B cell (primary cell): ENCODE measurements at places on chromosomes 7 and 10. TPM values are rescaled to one million over a fixed set of nuclear protein-coding genes. Genes with fewer than 3 reads are reported as not detected.
A peak's percentile ranks its signal among the peaks of the same experiment; 100 is the strongest.

The IRF5 gene
- 135 and 137 TPM in 2 replicates for total RNA-seq

The DOCK4 gene
- 4.1 and 5.3 TPM in 2 replicates for total RNA-seq

The AKR1E2 gene
- total RNA-seq = 0.42 TPM in 1 of 2 replicates, not detected in the other

The FAM24B gene
- 11.7 and 12.5 TPM in 2 replicates for total RNA-seq

The GJD4 gene
- not detected in 2 replicates for total RNA-seq

The SLC26A5 gene
- total RNA-seq = not detected in 2 replicates

The C1QL3 gene
- total RNA-seq = not detected in 2 replicates

DNA sequence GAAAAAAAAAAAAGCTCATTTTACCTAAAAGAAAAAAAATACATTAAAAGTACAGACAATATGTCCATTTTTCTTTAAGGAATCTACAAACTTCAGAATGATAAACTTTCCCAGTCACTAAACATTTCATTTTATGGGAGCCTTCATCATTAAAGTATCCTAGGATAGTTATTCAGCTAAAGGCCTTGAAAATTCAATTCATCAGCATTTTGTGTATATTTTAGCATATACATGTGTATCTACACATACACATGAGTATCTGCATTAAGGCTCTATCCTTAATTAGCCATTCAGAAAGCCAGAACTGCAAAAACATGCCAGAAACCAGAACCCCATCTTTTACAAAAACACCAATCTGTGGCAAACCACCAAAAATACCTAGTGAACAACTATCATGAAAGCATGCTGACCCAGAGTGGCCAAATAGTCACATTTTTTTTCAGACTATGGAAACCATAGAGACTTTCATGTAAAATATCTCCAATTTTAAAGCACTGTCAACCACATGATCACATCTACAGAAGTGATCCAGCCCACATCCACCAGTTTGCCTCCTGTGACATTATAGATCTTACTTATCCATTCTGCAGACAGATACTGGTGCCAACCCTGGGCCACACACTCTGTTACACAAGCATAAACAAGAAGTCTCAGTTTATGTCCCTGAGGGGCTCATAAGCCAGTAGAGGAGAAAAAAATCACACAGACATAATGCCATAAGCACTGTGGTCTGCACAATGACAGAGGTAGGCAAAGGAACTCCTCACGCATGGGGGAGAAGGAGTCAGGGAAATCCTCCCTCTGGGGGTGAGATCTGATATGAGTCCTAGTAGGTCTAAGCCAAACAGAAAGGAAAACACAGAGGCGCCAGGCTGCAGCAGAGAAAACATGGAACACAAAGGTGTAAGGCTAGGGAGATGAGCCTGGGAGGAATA lies 79.2 kb downstream of the SRPK2 start:
- H3K36me3 ChIP-seq = no peaks in the 10 kb centered on the region
- peaks cover 19% of the 10 kb centered on the region for H3K4me1 ChIP-seq
- H3K27ac ChIP-seq = no peak overlapping the region
- H3K4me3 ChIP-seq = no peak overlapping the region
- no peak for DNase-seq

- no peaks in the 10 kb centered on the region for H3K36me3 ChIP-seq
- no peaks in the 10 kb centered on the region for H3K27me3 ChIP-seq
- H3K27ac ChIP-seq = no peak overlapping the region
- no peaks in the 10 kb centered on the region for H3K4me1 ChIP-seq
- H3K4me3 ChIP-seq = no peak overlapping the region
Observed at GRCh38 chr10:64086083-64086767, 565.0 kb downstream of the REEP3 start.

DNA sequence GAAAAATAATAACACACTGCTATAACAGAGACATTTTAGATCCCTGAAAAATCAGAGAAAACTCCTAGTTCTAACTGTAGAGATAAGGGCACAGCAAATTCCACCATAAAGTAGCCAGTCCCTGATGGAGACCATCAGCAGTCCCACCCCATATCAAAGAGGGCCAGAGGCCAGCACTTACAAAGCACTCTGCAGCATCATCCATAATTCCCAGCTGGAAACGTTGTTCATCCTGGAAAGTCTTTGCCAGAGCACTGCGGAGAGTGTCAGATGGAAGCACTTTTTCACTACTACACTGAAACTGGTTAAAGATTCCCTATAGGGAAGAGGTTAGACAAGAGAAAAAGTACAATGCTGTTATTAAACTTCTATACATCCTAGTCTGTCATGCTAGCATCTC lies 45.8 kb downstream of the USP54 start:
- H3K4me1 ChIP-seq = no peaks in the 10 kb centered on the region
- DNase-seq = no peak
- no peaks in the 10 kb centered on the region for H3K36me3 ChIP-seq
- no peak overlapping the region for H3K27ac ChIP-seq
- H3K27me3 ChIP-seq = no peaks in the 10 kb centered on the region

DNA sequence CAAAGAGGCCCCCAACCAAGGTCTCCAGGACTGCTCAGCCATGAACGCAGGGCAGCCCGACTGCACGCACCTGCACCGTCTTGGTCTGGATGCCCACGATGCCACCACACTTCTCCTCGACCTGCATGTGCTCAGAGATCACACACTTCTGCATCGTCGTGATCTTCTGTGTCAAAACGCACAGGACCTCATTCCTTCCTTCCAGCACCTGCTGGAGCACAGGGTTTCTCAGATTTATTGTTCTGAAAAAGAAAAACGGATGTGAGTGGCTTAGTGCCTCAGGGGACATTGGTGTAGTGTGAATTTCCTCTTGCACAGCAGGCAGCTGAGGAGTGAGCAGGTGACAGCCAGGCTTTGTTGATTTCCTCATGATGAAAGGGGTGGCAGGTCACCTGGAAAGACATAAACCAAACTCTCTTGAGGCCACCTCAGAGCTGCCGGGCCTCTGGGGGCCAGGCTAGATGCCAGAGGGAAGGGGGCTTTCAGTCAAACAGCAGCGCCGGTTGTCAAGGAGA lies 38.2 kb downstream of the GSDME start:
- H3K4me1 ChIP-seq = peaks cover 54% of the 10 kb centered on the region
- H3K27me3 ChIP-seq = no peaks in the 10 kb centered on the region
- peak; percentile 86 for DNase-seq
- peak overlapping the region; percentile 61 for H3K27ac ChIP-seq
- H3K36me3 ChIP-seq = no peaks in the 10 kb centered on the region

DNA sequence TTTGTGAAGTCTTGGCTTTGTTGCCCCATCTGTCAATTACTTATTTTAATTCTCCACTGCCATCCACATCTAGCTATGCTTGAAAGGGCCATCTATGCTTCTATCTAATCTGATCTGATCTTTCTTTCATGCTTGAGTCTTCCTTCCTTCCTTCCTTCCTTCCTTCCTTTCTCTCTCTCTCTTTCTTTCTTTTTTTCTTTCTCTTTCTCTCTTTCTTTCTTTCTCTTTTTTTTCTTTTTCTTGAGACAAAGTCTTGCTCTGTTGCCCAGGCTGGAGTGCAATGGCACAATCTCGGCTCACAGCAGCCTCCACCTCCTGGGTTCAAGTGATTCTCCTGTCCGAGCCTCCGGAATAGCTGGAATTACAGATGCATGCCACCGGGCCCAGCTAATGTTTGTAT lies 11.3 kb downstream of the TFR2 start:
- DNase-seq = no peak
- peaks cover 18% of the 10 kb centered on the region for H3K4me1 ChIP-seq
- H3K36me3 ChIP-seq = no peaks in the 10 kb centered on the region
- no peak overlapping the region for H3K27ac ChIP-seq
- H3K27me3 ChIP-seq = no peaks in the 10 kb centered on the region

DNA sequence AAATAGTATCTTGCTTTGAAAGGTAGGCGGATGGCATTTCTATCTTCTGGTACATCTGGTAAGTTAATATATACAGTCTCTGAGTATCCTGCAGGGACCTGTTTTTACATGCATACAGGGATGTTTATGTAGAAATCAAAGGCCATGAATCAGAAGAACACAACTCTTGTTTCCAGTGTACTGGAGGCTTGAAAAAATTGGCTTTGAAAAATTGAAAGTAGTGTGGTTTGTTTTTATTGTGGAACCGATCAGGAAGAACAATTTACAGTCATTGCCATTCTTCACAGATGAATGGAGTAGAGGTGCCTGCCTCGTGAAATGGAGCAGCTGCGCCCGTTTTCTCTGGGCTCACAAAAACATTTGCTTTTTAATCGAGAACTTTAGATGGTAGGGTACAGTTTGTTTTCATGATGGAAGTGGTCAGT lies 54.0 kb upstream of the RPA3 start:
- H3K27ac ChIP-seq = peak overlapping the region; percentile 76
- H3K36me3 ChIP-seq = no peaks in the 10 kb centered on the region
- peaks cover 30% of the 10 kb centered on the region for H3K4me1 ChIP-seq
- peak; percentile 59 for DNase-seq
- H3K27me3 ChIP-seq = no peaks in the 10 kb centered on the region
- H3K4me3 ChIP-seq = peak overlapping the region; percentile 60

DNA sequence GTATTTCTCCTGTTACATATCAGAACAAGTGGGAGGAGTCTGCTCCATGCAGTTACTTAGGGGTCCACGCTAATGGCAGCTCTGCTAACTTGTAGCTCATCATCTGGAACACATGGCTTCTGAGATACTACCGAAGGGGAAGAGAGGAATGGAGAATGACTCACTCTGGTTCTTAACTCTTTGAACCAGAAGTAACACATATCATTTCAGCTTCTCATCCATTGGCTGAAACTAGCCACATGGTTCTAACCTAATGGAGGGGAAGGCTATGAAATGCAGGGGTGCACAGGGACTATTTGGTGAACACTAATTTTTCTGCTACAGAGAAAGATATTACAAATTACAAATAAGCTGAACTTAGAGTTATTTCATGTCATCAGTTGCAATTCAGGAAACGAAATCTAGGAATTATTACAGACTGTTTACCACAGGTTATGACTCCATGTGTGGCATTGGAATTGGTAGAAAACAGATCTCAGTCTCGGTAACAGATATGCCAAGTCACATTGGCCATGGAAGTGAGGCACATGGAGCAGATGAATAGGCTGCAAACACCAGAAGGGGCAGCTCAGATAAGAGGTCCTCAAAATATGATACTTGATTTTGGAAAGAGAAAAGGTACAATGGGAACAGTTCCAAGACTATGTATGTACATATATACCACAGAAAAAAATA lies 9.4 kb upstream of the KAT6B start:
- H3K4me3 ChIP-seq = no peak overlapping the region
- H3K4me1 ChIP-seq = no peaks in the 10 kb centered on the region
- H3K36me3 ChIP-seq = no peaks in the 10 kb centered on the region
- no peaks in the 10 kb centered on the region for H3K27me3 ChIP-seq

DNA sequence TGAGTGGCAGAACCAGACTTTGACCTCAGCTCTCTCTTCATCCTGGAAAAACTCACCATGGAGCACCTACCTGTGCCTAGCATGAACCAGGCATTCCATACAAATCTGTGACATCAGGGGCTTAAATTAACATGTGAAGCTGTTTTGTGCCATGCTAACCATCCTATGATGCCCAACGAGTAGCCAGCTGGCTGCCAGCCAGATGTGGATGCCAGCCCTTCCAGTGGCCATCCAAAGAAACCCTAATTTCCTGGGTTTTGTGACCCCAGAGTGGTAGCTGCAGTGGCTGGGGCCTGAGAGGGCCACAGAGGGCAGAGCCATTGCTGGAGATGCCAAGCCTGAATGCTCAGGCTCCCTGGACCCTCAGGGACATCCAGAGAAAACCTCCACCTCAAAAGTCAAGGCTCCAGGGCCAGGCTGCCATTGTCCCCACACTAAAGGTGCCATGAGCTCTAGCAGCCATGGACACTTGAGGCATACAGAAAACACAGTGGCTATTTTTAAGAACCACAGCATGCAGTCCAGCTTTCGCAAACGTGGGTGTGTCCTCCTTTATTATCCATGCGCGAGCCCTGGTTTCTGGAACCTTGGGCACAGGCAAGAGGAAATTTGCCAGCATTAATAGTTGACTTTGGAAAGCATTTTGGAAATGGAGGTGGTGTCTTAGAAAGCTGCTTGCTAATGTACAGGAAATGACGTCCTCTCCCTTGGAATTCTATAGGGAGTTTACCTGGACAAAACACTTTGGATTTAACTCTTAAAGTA lies 6.0 kb downstream of the CPXM2 start:
- H3K27me3 ChIP-seq = no peaks in the 10 kb centered on the region
- H3K27ac ChIP-seq = no peak overlapping the region
- no peak overlapping the region for H3K4me3 ChIP-seq
- H3K36me3 ChIP-seq = no peaks in the 10 kb centered on the region
- no peak for DNase-seq
- H3K4me1 ChIP-seq = no peaks in the 10 kb centered on the region

- no peak overlapping the region for H3K4me3 ChIP-seq
- no peak for DNase-seq
- no peaks in the 10 kb centered on the region for H3K27me3 ChIP-seq
- no peaks in the 10 kb centered on the region for H3K36me3 ChIP-seq
Observed at GRCh38 chr10:121098211-121098610, 247.0 kb downstream of the WDR11 start.

DNA sequence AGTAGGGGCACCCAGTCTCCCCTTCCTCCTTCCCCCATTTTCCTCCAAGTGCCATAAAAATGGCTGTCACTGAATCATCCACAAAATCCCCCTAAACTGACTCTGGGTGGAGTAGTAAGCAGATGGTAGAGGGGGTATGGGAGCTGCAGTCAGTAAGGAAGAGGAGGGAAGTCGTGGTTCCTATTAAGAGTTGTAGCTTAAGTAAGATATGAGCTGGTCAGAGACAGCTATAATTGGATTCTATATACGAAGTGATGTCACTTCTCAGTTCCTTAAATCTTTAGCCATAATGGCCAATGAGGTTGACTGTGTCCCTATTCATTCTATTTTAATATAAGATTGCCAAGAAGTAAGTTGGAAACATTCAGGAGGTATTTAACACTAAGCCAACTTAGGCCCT lies 131.7 kb downstream of the SLC16A9 start:
- H3K4me1 ChIP-seq = no peaks in the 10 kb centered on the region
- H3K27me3 ChIP-seq = no peaks in the 10 kb centered on the region
- no peak overlapping the region for H3K4me3 ChIP-seq
- DNase-seq = no peak
- H3K27ac ChIP-seq = no peak overlapping the region

DNA sequence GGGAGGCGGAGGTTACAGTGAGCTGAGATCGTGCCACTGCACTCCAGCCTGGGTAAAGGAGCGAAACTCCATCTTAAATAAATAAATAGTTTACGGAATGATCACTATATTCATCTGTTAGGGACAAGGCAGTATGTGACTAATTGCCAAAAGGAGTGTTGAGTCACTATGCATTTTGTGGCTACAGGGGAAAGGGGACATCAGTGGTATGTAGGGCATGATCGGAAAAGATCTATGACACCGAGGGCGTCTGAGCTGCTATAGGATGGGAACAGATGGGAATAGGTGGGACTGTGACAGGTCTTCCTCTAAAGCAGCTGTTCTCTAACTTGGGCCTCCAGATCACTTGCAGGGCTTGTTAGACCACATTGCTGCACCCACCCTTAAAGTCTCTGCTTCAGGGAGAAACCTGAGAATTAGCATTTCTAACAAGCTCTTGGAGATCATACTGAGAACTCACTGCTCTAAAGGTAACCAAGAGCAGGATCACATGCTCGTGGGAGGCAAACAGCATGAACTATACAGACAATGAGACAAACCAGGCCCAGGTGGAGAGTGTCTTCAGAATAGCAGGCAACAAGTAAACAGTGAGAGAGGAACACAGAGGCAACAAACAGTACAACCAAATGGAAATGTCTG lies 65.1 kb upstream of the ITGA8 start:
- H3K4me3 ChIP-seq = no peak overlapping the region
- H3K27me3 ChIP-seq = no peaks in the 10 kb centered on the region
- H3K4me1 ChIP-seq = no peaks in the 10 kb centered on the region
- no peak for DNase-seq
- no peak overlapping the region for H3K27ac ChIP-seq
- peaks cover 66% of the 10 kb centered on the region for H3K36me3 ChIP-seq

GRCh38 chr7:47968847-47969774 lies 10.3 kb downstream of the HUS1 start:
- no peak overlapping the region for H3K4me3 ChIP-seq
- H3K4me1 ChIP-seq = no peaks in the 10 kb centered on the region
- H3K27ac ChIP-seq = no peak overlapping the region
- peaks cover 82% of the 10 kb centered on the region for H3K36me3 ChIP-seq
- DNase-seq = peak; percentile 62
